AG09319 (cell line): ENCODE measurements at places on chromosomes 4 and X.
A peak's percentile ranks its signal among the peaks of the same experiment; 100 is the strongest.

- no peak for DNase-seq
Measured at GRCh38 chr4:27894951-27895350, 1034.3 kb downstream of the STIM2 start.

DNA sequence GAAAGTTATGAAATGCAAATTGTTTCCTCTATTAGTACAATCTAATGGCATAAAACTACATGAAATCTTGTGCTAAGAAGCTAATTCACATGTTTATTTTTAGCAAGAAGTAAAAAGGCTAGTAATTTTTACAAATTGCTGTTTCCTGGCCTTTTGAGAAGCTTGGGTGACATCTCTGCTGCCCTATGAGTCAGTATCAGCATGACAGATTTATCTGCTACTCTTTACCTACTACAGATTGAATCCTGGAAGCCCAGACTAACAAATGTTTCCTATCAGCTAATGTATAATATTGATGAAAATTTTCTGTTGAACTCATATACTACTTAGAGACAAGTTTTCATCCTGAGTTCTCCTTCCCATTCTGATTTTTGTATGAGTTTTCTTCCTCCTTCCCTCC lies 232.4 kb downstream of the DCTD start:
- no peak for DNase-seq

DNA sequence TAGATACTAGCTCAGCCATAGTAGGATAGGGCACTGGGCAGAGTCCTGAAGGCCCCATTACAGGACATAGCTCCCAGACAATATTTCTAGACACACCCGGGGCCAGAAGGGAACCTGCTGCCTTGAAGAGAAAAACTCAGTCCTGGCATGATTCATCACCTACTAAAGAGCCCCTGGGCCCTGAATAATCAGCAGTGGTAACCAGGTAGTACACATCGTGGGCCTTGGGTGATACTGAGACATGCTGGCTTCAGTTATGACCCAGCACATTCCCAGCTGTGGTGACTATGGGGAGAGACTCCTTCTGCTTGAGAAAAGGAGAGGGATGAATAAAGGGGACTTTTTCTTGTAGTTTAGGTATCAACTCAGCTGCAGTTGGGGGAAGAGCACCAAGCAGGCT lies 104.3 kb upstream of the STK26 start:
- DNase-seq, result no peak

DNA sequence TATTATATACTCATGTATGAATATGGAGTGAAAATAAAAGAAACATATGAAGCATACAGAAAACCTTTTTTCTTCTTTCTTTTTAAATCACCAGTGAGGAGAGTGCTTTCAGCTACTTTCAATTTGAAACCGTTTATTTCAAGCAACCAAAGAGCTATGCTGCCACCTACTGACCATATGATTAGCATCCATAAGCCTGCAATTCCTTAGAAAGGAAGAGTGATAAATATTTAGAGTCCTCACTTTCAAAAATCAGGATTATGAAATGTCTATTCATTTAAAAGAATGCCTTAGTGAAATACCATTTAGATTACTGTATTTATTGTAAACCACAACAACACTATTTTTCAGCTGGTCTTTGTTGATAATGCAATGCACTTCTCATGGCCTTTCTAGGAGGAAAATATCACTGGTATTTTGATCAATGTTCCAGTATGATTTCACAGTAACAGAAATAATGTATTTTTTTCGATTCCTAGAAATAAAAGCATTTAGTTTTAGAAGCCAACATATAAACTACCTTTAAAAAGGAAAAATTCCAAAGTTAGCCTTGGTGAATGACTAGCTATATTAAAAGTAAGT lies 667.6 kb downstream of the PCDH18 start:
- DNase-seq, result peak; percentile 45

DNA sequence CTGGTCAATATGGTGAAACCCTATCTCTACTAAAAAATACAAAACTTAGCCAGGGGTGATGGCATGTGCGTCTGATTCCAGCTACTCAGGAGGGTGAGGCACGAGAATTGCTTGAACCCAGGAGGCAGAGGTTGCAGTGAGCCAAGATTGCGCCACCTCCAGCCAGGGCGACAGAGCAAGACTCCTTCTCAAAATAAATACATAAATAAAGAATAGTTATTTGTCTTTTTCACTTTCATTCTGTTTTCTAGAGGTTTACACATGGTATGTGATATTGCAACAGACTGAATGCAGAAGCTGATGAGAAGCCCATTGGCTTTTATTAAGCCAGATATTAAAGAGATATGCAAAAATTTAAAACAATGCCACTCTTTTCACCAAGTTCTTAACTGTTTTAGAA lies 8.2 kb downstream of the KLHL15 start:
- no peak for DNase-seq

GRCh38 chr4:106495476-106495875 lies 126.9 kb upstream of the GIMD1 start:
- DNase-seq, result peak; percentile 28

GRCh38 chr4:168317621-168318020 lies 931 bp downstream of the DDX60 start:
- DNase-seq, result no peak

DNA sequence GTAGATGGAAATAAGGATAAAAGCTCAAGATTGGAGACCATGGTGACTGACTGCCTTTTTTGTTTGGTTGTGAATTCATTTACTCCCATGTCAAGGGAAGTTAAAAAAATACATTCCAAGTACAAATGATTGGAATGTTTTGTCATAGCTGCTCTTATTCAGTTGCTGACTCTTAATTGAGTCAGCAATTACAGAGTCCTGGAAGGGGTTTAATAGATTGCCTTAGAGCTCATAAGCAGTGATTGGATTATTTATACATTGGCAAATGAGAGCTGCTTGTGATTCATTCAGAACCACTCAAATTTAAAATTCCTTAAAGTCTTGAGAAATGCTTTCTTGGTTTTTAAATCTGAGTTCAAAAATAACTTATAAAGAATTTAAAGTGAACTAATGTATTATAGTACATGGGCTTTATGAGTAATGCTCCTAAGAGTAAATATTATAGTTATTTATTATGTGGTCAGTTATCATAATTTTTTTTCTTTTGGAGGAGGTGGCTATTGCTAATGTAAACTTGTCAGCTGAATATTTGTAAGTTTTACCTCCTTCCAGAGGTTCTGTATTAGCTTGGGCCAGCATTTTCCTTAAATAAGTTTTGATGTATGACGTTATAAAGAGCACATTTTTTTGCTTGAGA lies 13.6 kb downstream of the JADE1 start:
- peak; percentile 83 for DNase-seq

GRCh38 chr4:114466299-114466698 lies 132.3 kb upstream of the UGT8 start:
- no peak for DNase-seq

- DNase-seq, result no peak
Measured at GRCh38 chr4:183030823-183031222, 68.2 kb upstream of the WWC2 start.

DNA sequence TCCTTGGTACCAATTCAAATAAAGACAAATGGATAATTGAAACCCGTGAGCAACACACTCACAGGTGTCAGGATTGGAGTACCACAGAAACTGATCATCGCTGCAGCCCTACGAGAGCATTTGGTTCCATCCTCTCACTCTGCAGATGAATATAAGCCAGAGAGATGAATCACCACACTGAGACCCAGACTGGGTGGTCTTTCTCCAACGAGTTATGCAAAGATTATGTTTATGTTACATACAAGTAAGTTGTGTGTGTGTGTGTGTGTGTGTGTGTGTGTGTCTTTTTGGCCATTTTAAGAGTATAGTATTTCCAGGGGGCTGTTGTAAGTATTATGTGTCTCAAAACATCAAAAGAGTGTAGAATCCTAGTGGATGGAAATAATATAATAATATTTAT lies 329.5 kb upstream of the ZFP42 start:
- no peak for DNase-seq

GRCh38 chr4:109976189-109976588 lies 63.5 kb downstream of the EGF start:
- no peak for DNase-seq

GRCh38 chr4:32003548-32003947 lies 1283.4 kb downstream of the PCDH7 start:
- DNase-seq, result no peak

GRCh38 chr4:168496834-168497233 lies at the start of gene PALLD:
TSS of gene PALLD (plus strand) at chr4:168497052.
- no peak for DNase-seq

- DNase-seq, result no peak
Measured at GRCh38 chrX:130771230-130771629, 131.8 kb downstream of the ENOX2 start.

DNA sequence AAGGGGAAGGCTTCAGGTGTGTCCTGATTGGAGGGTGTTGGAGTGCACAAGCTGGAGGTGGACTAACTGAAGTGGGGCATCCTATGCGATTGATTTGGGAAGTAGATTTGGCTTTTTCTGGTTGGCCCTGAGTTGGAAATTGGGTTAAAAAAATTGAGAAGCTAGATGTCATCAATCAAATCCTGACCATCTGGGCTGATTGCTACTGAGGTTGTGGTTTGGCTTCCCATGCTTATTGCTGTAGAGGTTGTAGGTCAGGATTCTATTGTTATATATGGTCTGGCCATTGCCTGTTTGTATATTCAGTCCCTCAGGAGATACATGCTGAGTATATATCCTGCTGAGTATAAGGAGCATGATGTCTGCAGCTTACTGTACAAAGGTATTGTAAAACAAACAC lies 7.7 kb upstream of the ZNF81 start:
- no peak for DNase-seq

DNA sequence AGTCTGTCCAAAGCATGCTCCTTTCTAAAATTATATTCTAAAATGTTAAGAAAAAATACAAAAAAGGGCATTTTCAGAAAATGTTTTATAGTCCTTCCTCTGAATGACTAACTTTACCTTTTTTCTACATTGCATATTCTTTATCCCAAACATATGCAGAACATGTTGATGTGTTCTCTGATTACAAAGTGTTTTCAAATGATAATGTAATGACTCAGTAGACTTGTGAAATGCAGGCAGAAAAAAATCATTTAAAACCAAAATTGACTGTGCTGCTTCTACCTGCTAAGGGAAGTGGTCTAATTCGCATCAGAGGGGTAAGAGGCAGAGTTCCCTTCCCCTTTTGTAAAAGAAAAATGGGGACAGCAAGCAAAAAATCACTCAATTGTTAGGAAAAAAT lies 22.7 kb upstream of the YTHDC1 start:
- no peak for DNase-seq

GRCh38 chr4:36824682-36825081 lies 419.9 kb upstream of the NWD2 start:
- DNase-seq, result no peak

GRCh38 chrX:21911481-21911880 lies 29.0 kb upstream of the SMS start:
- DNase-seq, result no peak

DNA sequence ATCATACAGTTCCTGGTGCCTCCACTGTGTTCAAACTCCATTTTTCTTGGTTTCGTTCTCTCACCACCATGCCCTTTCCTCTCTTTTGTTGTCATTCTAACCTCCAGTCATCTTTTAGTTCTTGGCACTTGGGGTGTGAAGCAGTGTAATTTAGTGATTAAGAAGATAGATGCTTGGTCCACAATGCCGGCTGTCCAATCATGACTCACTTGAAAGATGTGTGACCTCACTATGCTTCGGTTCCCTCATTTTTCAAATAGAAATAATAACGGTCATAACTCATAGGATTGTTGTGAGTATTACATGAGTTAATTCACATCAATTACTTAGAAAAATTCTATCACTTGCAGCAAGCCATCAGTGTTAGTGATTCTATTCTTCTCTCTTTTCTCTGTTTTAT lies 327.8 kb downstream of the ADGRL3 start:
- DNase-seq, result no peak

GRCh38 chr4:94870146-94870545 lies 112.4 kb downstream of the BMPR1B start:
- no peak for DNase-seq

DNA sequence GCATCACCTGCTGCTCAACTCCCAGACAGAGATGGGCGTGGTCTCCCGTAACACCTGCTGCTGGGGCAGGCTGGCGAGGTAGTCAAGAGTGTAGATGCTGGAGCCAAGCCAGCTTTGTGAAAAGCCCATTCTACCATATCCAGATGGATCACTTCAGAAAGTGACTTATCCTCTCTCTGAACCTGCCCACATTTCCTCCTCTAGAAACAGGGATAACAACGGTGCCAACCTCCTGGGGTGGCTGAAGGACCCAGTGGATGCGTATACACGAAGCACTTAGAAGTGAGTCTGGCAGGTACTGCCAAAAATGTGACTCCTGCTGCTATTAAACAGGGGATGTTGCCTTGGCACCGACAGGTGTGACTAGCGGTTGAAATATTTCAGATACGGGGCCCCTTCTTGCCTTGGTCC lies 95.8 kb downstream of the SORBS2 start:
- no peak for DNase-seq

DNA sequence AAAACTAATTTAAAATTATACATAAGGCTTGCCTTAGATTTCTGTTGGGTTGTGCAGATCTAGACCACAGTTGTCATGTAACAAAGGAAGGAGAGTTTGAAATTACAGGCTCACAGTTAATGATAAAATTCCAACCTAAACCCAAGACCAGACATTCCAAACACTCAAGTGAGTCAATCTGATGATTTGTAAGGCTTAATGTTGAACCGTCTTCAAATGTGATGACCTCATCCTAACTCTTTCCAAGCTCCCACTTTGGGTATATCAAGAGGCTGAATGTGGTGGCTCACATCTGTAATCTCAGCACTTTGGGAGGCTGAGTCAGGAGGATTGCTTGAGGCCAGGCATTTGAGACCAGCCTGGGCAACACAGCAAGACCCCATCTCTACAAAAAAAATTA lies 149.2 kb downstream of the TBL1X start:
- DNase-seq, result no peak

DNA sequence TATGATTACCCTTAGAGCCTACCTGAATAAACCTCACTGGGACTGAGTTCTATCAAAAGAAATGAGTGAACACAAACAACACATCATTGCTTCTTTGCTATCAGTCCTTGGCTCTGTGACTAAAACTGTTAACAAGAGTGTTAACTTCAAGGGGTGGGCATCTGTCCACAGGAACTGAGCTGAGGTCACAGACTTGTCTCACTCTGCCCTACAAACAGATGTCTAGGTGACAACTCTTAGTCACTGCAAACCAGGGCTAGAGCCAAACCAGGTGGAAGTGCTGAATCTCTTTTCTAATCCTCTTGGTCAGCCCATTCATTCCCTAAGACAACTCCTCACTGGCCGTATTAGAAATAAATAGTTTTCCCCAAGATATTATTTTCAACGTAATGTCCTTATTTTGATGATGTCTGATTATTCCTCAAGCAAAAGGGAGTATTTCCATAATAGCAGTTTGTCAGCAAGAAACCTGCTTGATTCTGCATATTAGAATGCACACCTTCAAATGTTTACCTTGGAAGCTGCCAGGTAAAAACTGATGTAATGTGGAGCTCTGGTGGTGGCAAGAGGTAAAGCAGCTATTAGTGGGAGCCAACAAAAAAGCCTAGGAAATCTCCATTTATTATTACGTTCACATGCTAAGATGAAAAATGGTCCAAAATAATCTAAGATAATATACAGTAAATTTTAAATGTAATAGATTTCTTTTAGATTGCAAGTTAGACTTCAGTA lies 4.0 kb downstream of the COL25A1 start:
- no peak for DNase-seq
